ENCODE measurements at places on chromosomes 2 and 18.

DNA sequence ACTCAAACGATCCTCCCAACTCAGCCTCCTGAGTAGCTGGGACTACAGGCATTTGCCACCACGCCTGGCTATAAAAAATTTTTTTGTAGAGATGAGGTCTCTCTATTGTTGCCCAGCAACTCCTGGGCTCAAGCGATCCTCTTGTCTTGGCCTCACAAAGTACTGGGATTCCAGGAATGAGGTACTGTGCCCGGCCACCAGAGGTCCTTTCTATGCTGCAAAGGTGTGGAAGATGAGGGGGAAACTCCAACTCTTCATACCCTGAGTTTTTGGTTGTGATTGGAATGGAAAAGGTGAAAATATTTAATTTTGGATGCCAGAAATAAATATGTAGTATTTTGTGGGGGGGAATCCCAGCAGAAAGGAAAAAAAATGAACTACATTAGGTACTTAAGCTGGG is 36.0 kb downstream of the MRPL33 start:
- no peak for DNase-seq

DNA sequence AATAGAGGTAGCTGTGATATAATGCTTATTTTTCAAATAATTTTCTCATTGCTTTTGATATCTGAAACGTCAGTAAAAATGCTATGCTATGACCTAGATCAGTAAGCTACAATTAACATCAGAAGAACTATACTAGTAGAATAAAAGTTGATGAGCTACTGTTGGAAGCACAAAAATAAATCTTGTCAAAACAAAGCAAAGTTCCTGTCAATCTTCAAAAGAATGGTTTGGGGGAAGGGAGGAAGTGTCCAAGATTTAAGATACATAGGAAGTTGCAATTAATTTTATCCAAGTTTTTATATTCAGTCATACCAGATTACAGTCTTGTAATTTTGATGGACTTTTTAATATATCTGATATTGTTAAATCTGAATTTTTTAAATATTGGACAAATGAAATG is 19.2 kb downstream of the IRS1 start:
- no peak for DNase-seq

DNA sequence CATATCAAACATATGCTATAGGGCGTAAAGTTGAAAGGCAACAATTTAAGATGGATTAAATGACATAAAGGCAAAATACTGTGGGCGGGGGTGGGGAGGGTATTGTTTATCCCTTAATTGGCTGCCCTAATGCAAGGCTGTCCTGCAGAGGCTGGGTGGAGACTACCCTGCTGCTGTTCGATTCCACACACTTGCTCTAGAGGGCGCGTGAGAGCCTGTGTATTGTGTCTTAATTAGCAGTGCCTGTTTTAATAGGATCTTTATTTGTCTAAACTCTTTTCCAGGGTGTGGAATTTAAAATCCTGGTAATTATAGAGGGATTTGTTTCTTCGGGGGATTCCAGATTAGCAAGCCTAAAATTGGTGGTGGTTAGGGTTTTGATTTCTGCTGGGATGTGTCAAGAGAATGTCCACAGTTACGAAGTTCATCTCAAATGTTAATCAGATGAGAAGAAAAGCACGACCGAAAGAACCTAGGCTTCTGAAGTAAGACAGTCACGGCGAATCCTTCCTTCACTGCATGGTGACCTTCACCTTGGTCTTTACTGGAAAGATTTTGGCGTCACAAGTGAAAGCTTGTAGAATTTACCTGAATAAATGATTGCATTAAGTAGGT is 103.5 kb upstream of the MAP3K20 start:
- DNase-seq, result no peak

DNA sequence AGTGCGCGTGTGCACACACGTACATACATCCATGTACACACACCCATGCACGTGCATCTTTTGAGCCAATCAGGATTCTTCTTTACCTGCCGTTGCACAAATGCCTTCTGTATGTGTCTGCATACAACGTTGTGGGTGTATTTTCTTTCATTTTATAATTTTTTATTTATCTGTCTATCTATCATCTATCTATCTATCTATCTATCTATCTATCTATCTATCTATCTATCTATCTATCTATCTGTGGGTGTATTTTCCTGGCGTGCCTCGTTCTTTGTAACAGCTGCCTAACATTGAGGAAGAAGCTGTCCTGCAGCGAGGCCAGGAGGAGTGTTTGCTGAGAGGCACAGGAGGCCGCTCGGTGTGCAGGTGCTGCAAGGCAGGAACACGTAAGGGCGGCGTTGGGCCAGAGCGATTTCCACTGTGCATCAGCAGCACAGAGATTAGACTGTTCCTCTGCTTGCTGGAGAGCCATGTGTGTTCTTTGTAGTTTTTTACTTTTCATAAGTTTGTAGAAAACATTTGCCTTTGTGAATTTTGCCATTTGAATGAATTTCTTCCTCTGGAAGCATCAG is 84.4 kb downstream of the DGKD start:
- no peak for DNase-seq

GRCh38 chr18:2716394-2717326 is 61.1 kb downstream of the SMCHD1 start:
- DNase-seq, result no peak

GRCh38 chr2:28036307-28036706 is 145.8 kb downstream of the BABAM2 start:
- DNase-seq, result no peak

DNA sequence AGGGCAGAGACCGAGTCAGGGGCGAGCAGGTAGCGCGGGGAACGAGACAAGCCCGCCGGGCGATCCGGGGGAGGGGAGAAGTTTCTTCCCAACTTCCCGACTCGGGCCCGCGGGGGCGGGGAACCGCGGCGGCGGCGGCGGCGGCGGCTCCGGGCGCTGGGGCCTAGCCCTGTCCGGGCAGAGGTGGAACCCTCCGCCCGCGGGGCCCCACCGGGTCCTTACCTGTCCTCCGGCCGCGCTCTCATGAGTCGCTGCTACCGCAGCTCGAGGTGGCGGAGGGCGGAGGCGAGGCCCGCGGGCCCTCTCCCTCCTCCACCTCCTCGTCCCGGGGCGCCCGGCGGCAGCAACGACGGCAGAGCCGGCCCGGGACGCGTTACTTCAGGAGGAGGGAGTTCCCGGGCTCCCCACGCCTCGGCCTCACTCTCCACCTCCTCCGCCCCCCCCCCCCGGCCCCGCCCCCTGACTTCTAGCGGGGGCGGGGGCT is at the start of gene YES1:
YES1 (minus strand) TSS at position 351 of the 484 bp plus-strand sequence. CDS start 55,415 bp downstream, outside the sequence.
- DNase-seq, result peak; percentile 59

DNA sequence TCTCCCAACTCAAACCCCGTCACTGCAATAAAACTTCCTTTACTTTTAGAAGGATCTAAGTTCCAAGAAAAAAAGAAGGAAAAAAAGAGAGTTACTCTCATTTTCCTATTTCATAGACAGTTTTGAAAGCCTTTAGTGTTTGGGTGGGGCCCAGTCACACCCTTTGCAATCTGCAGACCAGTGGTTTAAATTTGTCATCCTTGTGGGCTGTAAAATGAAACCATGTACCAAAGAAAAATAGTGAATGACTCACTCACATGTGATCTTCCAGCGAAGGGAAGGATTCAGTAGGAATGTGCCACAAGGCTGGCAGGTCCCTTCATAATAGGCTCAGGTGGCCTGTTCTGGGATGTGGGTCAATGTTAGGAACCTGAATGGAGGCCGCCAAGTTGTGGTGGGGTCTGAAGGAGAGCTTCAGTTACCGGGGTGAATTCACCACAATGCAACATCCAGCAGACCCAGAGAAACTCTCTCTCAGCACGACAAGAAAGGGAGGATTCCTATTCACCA is 28.3 kb downstream of the ANXA4 start:
- no peak for DNase-seq

- DNase-seq, result no peak
Observed at GRCh38 chr2:47488870-47489584, 86.1 kb downstream of the MSH2 start.

GRCh38 chr2:24409700-24410556 is 49.6 kb upstream of the ITSN2 start:
- DNase-seq, result no peak

- DNase-seq, result no peak
Observed at GRCh38 chr18:41940506-41941215, 14.4 kb upstream of the PIK3C3 start.

GRCh38 chr18:32549248-32550110 is 78.8 kb upstream of the GAREM1 start:
- DNase-seq, result peak; percentile 5

DNA sequence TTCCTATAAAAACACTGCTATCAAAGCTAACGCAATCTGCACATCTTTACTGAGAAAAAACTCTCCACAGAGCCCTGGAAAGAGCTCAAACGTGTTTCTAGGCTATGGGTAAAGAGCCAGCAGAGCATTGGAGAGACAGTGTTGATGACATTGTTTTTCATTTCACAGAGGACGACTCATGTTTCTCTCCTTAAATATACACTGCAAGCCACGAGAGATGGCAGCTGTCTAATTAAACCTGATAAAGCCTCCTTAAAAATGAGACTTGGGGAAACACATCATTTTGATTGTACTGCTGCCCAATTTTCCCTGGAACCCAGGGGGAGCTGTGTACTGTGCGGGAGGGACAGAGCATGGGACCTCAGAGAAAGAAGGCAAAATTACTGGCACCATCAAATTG is 294.3 kb upstream of the SETBP1 start:
- no peak for DNase-seq

- DNase-seq, result no peak
Observed at GRCh38 chr2:98886066-98886554, 49.9 kb downstream of the CRACDL start.

DNA sequence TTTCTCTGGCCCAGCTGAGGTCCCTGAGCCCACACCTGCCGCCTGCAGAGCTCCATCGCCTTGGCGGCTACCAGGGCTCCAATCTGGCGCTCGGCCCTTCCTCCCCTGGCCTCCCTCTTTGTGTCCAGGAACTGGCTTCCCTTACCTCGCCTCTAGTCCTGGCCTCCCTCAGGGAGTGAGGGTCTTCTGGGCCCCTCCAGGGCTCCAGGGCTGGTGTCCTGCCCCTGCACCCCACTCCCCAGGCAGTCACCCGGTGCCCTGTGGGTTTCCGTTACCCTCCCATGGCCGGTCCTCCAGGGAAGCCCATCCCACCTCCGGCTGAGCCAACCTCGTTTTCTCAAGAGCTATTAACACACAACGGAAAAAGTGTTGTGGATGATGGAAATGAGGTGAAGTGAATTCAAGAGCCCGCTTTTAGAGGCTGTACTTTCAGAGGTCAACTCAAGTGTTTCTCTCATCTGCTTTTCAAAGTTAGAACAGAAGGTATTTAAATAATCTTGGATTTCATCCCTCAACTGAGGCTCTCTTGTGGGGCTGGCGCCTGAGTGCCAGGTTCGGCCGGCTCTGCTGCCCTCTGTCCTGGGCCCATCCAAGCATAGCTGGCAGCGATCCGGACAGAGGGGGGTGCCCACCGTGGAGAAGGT is 131.9 kb downstream of the ASB1 start:
- DNase-seq, result no peak

- DNase-seq, result no peak
Observed at GRCh38 chr2:98455494-98455976, 10.9 kb downstream of the INPP4A start.

DNA sequence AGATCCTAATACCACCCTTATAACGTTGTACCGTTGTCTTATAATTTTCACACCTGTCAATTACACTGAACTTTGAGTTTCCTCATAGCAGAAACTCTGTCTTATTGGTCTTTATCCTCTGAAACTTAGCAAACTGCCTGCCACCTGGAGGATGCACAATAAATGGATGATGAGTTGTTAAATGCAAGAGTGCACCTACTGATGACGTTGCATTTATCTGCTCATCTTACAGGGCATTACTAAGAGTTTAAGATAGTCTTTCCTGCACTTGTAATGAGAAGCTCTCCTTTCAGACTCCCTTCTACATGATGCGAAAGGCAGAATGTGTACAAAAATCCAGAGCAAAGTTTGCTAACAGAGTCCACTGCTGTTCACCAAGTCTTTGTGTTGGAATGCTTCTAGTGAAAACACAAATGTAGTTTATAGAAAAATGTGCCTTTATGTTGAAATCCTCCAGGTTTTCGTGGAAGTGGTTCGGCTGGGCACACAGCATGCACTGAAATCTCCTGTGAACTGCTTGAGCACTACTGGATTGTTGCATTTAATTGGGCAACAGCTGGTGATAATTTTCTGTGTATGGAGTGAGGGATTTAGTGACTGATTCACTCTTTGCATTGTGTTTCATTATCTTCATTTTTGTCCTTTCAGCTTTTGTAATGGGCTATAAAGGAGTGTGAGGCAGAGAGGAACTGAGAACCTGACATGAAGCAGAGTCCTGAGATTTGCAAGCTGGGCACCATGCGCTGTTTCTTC is 665.8 kb upstream of the ID2 start:
- no peak for DNase-seq

DNA sequence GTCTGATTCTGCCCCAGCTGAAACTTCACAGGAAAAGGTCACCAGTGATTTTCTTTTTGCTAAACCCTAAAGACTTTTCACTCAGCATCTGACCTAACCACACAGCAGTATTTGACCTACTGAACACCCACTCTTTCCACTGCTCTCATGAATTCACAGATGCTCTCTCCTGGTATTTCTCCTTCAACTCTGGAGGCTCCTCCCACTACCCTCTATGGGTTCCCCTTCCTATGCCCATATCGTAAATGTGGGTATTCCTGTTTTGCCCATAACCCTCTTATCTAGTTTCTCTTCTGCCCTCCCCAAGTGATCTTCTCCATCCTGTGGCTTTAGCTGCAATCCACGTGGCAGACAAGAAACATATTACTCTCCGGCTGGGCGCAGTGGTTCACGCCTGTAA is 7.6 kb downstream of the PLEKHM3 start:
- DNase-seq, result no peak

DNA sequence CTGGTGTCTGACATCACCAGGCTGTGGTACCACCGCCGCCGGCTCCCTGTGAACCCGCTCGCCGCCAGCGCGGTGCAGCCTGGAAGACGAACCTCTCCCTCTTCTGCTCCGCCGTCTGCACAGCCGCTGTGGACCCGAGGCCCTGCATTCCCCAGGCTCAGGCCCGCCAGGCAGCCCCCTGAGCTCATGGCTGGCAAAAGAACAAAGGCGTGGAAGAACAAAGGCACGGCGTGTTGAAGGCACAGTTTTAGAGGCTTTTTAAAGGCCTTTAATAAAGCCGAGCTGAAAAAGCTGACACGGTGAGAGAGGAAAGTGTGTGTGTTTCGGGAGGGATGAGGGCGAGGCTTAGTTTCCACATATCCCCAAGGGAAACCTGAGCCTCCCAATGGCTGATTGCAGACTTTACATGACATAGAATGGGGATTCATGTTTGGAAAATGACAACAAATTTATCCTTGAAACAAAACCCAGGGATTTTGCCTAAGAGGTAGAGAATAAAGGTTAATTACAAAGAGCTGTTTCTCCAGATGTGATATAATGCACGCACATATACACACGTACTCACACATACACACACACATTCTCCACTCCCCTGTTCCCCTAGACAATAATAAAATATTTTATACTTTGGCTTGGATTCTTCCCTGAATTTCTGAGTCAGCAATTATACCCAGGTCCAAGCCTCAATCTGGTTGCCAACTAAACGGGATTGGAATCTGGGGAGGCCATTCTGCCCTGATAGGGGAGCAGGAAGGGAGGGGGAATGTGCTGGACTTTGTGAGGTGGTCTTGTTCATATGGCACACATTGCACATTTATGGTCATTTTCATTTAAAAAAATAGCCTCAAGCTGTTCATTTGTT is 39.7 kb downstream of the RFX8 start:
- DNase-seq, result no peak

GRCh38 chr2:157509744-157510143 is 65.9 kb upstream of the CYTIP start:
- no peak for DNase-seq
